ENCODE measurements at places on chromosomes 11 and 22.
A peak's percentile ranks its signal among the peaks of the same experiment; 100 is the strongest.

- DNase-seq = no peak
These were observed 17.1 kb upstream of the APLP2 start for GRCh38 chr11:130052567-130052966.

DNA sequence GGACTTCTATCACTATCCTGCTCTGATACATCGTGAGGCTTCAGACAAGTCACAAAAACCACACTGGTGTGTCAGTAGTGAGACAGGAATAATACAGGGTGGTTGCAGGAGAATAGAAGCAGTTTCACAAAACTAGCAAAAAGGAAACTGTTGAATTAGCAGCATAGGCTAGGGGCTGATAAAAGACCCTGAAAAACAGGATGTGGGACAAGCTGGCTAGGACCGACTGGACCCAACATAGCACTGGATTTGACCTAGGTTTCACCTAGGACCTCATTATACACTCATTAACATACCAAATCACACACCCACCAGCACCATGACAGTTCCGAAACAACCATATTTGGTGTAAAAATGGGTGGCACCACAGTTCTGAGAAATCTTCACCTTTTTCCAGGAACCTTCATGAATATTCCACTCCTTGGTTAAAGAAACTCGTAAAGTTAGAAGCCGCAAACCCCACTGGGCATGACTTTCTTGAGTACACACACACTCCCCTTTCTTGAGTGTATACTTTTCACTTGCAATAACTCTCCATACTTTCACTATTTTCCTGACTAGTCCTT is 76.2 kb downstream of the SLC1A2 start:
- DNase-seq = no peak

- no peak for DNase-seq
These were observed 88.7 kb upstream of the CHRM4 start for GRCh38 chr11:46480166-46480726.

GRCh38 chr22:36197065-36197440 is 4.6 kb downstream of the APOL4 start:
- DNase-seq = no peak

DNA sequence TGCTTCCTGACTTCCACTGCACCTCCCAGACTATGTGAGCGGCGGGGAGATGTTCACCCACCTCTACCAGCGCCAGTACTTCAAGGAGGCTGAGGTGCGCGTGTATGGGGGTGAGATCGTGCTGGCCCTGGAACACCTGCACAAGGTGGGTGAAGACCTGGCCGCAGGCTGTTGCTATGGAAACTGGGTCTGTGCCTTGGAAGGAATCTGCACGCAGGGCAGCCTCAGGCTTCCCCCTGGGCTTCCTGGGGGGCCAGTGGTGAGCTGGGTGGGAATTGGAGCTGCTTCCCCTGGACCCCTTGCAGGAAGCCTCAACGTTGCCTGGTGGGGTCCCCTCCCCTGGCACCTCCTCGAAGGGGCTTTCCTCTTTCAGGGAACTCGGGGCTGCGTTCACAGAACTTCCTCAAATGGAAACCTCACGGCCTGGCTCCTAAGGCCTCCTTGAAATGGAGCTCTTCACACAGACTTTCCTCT is 1.5 kb downstream of the RPS6KA4 start:
- no peak for DNase-seq

DNA sequence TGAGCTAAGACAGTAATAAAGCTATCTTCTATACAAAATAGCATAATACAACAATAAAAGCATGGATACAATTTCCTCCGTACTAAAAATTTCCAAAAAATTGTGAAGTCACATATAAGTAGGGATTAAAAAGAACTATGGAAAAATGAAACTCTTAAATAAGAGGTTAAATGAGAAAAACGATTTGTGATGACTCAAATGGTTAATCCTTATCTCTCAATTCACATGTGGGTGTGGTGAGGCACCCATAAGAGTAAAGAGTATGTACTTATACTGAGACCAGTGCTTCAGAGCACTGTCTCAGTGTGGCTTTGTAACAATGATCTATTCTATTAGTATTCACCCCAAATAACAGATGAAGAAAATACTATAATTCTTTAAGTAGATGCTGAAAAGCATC is 25.0 kb upstream of the CCDC34 start:
- DNase-seq = no peak

- no peak for DNase-seq
These were observed 371 bp downstream of the SMCO4 start for GRCh38 chr11:93542811-93543229.

- no peak for DNase-seq
These were observed 234.8 kb downstream of the CASP12 start for GRCh38 chr11:104663190-104664140.

DNA sequence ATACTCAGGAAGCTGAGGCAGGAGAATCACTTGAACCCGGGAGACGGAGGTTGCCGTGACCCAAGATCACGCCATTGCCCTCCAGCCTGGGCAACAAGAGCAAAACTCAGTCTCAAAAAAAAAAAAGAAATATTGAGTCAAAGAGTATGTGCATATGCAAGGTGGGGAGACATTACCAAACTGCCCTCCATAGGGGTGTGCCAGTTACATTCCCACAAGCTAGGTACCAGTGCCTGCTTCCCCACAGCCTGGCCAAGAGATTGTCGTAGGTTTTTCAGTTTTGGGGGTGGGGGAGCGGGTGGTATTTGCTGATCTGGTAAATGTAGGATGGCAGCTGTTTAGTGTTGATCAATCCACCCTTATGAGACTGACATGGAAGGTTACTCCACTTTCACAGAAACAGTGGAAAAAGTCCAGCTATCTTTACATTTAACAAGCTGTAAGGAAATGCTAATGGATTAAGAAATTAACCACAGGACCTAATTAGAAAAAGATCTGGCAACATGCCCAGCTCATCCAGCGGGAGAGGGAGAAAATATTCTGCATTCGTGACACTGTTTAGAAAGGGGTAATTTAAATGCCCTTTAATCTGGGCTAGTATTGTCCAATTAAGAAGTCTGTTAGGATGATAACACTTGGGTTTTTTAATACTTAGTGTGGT is 89.4 kb downstream of the PACS1 start:
- DNase-seq = no peak

DNA sequence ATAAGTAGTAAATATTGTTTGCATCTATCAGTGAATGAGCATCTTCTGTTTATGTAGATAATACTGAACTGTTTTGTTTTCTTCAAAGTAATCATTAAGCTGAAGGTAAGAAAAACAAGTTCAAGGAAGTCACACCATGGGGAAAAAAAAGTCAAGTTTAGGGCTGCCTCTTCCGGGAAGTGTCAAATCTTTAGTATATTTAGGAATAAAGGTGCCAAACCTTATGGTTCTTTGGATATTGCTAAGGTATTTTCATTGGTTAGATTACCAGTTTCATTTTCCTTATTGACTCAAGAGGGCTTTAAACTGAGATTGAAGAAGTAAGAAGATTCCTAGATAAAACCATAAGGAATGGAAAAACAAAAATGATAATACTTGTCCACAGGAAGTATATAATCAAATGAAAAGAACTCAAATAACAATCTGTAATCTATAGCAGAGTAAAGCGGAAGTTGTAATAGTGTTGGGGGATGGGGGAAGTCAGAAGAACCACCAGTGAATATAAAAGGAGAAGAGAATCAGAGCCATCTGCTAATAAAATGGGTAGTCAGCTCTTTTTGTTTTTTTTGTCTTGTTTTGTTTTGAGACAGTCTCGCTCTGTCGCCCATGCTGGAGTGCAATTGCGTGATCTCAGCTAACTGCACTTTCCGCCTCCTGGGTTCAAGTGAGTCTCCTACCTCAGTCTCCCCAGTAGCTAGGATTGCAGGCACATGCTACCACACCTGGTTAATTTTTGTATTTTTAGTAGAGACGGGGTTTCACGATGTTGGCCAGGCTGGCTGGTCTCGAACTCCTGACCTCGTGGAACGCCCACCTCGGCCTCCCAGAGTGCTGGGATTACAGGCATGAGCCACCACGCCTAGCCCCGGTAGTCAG is 2.3 kb downstream of the ATM start:
- DNase-seq = no peak

DNA sequence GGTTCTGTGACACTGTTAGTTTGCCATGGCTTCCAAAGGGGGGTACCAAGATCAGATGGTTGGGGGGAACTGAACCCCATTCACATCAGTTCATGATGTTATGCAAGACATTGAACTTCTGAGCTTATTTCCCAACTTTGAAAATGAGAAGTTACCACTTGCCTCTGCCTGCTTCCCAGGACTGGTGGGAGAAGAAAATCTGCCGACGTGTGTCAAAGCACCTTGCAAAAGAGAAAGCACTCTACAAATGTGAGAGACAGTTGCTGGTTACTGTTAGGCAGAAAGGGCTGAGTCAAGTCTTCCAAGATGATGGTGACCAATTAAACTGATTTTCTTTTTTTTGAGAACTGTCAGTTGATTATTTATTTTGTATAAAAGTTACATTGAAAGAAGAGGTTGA is 45.6 kb downstream of the SMCO4 start:
- no peak for DNase-seq

DNA sequence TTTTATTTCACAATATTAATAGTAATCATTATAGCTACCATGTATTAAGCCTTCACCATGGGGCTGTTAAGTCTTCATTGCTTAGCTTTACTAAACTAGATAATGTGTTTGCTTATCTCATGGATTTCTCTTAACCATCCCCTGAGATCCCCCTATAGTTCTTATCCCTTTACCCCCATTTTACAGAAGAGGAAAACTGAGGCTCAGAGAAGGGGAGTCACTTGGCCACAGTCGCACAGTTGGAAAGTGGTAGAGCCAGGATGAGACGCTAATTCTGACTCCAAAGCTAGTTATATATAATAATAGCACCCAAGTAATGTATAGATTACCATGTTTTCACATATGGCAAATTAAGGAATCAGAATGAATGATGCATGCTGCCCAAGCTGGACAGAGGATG is 9.7 kb upstream of the TFIP11 start:
- no peak for DNase-seq

DNA sequence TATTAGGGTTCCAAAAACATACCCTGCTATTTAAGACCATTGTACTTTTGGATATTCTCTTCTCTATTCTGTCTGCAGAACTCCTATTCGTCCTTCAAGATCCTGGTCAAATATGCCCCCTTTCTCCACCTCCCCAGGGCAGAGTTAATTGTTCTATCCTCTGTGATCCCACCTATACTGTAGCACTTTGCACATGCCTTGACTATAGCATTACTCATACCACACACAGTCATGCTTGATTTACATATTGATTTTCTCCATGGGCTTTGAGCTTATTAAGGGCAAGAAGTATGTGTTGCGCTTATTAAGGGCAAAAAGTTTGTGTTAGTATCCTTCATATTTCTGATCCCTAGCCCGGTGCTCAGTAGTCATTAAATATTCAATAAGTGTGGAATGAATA is 263.7 kb upstream of the CADM1 start:
- no peak for DNase-seq

DNA sequence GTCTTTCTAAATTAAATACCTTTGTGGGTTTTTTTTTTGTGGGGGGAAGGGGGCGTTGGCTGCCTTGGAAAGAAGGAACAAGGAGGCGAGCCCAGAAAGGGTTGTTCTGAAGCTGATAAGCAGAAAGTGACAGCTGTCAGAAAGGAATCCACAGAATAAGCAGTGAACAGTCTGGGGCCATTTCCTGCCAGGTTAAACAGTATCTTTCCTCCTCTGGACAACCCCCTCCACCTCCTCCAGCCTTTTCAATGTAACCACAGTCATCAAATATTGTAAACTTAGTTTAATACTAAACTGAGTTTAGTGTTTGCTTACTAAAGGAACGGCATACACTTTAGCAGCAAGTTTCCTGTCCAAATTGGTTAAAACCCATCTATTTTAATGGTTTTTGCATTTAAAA is 271.2 kb upstream of the SYN3 start:
- DNase-seq = no peak

DNA sequence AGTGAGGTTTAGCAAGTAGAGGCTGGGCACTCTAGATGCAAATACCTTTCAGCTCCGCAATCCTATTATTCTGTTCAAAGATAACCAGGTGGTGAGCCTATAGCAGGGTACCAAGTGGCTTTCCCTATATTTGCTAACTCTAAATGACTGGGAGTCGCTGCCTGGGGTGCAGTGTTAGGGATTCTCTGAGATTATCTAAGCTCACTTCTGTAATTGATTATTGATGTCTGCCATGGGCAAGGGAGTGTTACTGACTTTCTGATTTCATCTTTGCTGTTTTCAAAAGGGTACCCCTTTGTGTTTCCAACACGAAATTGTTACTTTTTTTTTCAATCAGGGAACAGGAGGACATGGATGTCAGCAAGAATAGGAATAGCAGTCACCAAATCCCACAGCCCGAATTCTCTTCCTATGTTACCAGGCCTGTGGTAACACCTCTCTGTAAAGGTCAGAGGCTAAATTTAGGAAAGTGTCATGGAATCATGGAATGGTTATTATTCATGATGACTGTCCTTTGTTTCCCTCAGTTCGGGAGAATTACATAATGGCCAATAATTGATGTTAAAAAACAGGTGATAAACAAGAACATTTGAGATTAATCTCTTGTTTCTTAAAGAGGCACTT is 62.6 kb upstream of the CRYBB3 start:
- no peak for DNase-seq

- peak; percentile 67 for DNase-seq
These were observed 77.0 kb downstream of the DDIAS start for GRCh38 chr11:82978422-82979099.

GRCh38 chr11:18730020-18730419 is 4.0 kb upstream of the IGSF22 start:
- no peak for DNase-seq

- no peak for DNase-seq
These were observed 27.0 kb downstream of the SGSM3 start for GRCh38 chr22:40397396-40397795.

DNA sequence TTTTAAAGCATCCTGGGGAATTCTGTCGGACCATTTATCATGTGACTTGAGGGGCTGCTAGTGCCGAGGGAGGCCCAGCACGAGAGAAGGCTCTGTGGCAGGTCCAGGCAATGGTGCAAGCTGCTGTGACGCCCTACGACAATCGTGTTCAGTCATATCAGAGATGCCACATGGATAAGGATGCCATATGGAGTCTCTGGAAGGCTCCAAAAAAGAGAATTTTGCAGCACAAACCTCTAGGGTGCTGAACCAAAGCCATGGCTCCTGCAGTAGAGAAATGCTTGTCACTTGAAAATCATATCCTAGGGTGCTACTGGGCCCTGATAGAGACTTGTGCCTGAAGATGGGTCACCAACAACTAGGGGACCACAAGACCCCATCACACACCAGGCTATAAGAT is 6.7 kb upstream of the CD6 start:
- DNase-seq = no peak

Data from AG04449 (cell line).